H1 (cell line): ENCODE measurements at places on chromosomes 2 and 18.

GRCh38 chr18:22001912-22002487 lies 167.4 kb upstream of the GATA6 start:
- no peak for DNase-seq

GRCh38 chr2:31813016-31813415 lies 197.8 kb downstream of the MEMO1 start:
- no peak for DNase-seq

- no peak for DNase-seq
These were observed 230.9 kb upstream of the ZSWIM2 start for GRCh38 chr2:187079901-187080300.

GRCh38 chr18:44143072-44143471 lies 537.6 kb upstream of the SETBP1 start:
- DNase-seq, result no peak

- no peak for DNase-seq
These were observed 543 bp upstream of the MARCHF4 start for GRCh38 chr2:216372761-216373291.

DNA sequence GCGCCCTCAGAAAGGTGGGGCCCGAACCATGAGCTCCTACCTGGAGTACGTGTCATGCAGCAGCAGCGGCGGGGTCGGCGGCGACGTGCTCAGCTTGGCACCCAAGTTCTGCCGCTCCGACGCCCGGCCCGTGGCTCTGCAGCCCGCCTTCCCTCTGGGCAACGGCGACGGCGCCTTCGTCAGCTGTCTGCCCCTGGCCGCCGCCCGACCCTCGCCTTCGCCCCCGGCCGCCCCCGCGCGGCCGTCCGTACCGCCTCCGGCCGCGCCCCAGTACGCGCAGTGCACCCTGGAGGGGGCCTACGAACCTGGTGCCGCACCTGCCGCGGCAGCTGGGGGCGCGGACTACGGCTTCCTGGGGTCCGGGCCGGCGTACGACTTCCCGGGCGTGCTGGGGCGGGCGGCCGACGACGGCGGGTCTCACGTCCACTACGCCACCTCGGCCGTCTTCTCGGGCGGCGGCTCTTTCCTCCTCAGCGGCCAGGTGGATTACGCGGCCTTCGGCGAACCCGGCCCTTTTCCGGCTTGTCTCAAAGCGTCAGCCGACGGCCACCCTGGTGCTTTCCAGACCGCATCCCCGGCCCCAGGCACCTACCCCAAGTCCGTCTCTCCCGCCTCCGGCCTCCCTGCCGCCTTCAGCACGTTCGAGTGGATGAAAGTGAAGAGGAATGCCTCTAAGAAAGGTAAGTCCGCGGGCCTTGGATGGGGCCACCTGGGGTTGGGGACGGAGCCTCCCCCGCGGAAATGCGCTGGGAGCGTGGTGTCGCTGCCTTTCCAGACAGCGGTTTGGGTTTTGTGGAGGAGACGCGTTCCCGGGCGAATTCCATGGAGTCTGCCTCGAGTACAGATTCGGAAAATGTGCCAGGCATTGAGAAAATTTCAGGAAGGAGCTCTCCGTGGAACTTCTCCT lies 559 bp downstream of the HOXD1 start:
- peak; percentile 71 for DNase-seq

- no peak for DNase-seq
These were observed 502 bp downstream of the TUBB6 start for GRCh38 chr18:12308386-12309100.

GRCh38 chr18:73900106-73900835 lies 247.4 kb downstream of the FBXO15 start:
- no peak for DNase-seq

- no peak for DNase-seq
These were observed 36.3 kb downstream of the FBXO11 start for GRCh38 chr2:47869859-47870595.

DNA sequence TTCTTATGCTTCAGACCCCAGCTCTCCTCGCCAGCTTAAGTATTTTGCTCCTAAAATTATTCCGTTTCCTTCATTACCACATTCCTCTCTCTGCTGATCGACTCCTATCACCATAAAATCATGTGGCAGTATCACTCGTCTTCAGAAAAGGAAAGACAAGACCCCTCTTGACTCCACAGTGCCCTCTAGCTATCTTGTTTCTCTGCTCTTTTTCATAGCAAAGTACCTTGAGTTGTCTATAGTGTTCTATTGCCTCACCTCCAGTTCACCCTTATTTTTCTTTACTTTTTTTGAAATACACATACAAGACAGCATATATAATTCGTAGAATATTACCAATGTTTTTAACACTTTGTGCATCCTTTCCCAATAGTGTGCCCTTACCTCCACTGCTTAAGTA lies 273.2 kb upstream of the SIX3 start:
- DNase-seq, result no peak

GRCh38 chr18:59923539-59924196 lies 23.9 kb downstream of the PMAIP1 start:
- DNase-seq, result no peak

DNA sequence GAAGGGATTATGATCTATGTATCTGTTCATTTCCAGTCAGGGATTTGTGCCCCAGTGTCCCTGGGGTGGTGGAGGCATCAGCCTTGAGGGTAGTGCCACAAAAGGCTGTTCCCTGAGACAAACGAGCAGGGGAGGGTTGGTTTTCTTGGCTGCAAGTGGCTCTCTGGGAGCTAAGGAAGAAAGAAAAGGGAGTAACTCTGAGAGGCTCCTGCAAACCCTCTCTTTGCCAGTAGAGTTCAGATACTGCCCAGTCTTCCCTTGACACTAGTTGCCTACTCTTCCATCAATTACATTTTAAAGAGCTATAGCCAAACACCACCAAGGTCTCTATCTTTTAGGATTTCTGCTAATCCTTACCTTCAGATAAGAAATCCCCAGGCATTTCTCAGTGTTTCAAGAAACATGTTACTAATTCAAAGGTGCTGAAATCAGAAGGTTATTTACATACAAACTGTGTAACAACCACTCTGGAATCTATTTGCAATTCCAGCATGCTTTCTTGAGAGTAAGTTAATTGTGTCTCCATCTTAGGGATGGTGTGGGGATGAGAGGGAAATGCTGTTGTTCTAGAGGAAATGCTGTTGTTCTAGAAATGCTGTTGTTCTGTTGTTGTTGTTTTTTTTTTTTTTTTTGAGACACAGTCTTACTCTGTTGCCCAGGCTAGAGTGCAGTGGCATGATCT lies 18.7 kb upstream of the KCTD1 start:
- DNase-seq, result no peak

DNA sequence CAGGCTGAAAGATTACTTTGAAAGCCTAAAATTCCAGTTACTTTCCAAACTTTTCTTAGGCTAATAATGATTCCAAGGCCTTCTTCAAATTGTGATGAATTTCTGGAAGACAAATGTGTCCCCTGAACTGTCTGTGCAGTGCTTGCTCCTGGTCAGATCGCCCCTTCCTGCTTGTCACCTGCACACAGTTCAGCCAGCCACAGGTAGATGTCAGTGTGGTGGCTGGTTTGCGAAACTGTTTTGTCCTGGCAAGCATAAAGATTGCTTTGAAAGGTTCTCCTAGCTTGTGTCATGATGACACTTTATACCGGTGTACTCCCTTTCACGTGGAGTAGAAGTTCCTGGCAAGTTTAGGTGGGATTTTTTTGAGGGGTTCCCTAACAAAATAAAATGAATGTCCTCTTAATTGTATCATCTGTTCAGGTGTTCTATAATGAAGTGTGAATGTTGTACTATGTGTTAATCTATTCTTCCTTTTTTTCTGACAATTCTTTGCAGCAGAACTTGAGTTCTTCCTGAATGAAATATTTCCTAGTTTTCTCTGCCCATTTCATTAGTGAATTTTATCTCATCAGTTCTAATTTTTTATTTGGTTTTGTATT lies 298.8 kb downstream of the ZNF407 start:
- peak; percentile 48 for DNase-seq

GRCh38 chr2:86134709-86135108 lies 28.7 kb downstream of the PTCD3 start:
- no peak for DNase-seq

- no peak for DNase-seq
These were observed 116.7 kb downstream of the PRKCE start for GRCh38 chr2:45768208-45768607.

- DNase-seq, result no peak
These were observed 3.5 kb downstream of the NBEAL1 start for GRCh38 chr2:203018181-203018580.

- no peak for DNase-seq
These were observed 413.6 kb upstream of the SALL3 start for GRCh38 chr18:78566065-78566464.

- no peak for DNase-seq
These were observed 144.1 kb downstream of the AGAP1 start for GRCh38 chr2:235637896-235638295.

DNA sequence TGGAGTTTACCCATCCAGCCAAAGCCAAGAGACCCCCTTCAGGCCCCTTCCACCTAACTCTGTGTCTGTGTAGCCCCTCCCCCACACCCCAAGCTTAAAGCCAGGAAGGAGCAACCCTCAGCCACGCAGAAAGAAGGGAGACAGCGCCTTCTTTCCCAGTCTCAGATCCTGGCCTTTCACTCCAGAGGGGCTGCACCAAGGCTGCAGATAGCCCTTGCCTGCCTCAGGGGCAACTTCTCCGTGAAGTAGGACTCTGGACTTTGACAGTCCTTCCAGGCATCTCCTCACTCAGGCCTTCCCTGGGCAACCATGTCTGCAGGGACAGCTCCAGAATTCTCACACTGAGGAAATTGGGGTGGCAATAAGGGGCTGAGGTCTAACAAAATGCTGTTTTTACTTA lies 26.9 kb upstream of the EN1 start:
- DNase-seq, result no peak

DNA sequence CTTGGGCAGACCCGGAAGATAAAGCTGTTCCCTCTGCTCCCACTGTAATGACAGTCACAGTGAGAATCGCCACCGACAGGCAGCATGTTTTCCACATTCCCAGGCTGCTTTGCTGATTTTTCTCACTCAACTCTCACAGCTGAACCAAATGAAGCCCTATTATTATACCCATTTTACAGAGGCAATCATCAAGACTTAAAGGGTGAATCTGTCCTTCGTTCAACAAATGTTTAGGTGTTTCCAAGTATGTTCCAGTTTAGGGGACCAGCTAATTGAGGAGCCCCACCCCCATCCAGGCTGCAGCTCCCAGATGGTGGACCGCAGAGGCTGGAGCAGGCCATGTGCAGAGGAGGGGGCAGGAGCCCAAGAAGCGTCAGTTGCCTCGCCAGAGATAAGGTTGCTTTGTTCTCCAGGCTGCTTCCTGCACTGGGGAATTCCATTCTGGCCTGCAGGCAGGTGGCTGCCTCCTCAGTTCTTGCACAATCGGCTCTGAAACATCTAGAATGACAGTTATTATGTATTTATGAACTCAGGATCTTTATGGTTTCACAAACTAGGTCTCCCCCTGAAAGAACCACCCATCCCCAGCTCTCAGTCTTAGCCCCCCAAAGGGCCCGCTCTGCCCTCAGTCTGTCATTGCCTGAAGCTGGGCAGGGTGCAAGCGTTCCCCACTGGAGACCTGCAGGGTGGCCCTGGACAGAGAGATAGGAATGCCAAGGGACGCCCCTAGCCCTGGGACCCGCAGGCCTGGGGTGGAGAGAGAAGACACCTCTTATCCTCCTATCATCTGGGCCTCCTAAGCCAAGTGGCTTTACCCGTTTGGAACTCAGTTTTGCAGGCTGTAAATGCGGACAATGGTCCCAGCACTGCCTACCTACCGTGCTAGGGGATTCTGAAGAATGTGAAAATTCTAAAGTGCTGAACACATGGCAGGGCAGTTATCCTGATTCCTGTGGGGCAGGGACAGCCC lies 49.1 kb upstream of the MYCN start:
- DNase-seq, result no peak

DNA sequence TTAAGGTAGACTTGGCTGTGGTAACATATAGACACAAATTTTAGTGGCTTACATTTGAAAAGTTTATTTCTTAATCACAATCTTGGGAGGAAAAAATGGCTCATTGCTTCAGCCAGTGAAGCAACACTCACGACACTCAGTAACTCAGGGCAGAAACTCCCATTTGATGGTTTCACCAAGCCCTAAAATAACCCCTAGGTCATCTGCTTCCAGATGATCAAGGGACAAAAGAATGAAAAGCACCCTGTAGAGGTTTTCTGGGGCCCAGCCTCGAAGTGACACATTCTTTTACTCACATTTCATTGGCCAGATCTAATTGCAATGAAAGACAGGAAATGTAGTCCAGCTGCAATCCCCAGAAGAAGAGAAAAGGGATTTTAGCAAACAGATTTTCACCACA lies 275.9 kb downstream of the TMX3 start:
- no peak for DNase-seq

GRCh38 chr18:53937037-53937436 lies 287.4 kb downstream of the MBD2 start:
- DNase-seq, result no peak

DNA sequence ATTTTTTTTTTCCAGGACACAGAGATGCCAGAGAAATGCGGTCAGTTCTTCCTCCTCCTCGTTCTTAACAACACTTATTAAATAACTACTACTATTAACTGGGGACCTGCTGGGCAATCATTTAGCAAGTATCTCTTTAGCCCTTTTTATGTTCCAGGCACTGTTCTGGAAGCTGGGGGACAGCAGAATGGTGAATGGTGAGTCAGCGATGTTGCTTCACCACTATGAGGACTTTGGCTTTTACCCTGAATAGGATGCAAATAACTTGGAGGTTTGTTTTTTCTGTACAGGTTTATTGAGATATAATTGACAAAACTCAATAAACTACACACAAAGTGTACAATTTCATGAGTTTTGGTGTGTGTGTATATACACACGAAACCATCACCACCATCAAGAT lies 179.9 kb upstream of the MSH6 start:
- DNase-seq, result no peak

GRCh38 chr2:171404261-171404660 lies 29.5 kb downstream of the METTL8 start:
- no peak for DNase-seq

- DNase-seq, result no peak
These were observed 81.9 kb downstream of the TGOLN2 start for GRCh38 chr2:85245891-85246290.

GRCh38 chr18:48007955-48008701 lies 77.7 kb upstream of the SMAD2 start:
- DNase-seq, result peak; percentile 88

GRCh38 chr2:161131074-161131680 lies 29.1 kb upstream of the TANK start:
- DNase-seq, result no peak

- DNase-seq, result no peak
These were observed 55.2 kb downstream of the CCDC88A start for GRCh38 chr2:55364189-55365055.

DNA sequence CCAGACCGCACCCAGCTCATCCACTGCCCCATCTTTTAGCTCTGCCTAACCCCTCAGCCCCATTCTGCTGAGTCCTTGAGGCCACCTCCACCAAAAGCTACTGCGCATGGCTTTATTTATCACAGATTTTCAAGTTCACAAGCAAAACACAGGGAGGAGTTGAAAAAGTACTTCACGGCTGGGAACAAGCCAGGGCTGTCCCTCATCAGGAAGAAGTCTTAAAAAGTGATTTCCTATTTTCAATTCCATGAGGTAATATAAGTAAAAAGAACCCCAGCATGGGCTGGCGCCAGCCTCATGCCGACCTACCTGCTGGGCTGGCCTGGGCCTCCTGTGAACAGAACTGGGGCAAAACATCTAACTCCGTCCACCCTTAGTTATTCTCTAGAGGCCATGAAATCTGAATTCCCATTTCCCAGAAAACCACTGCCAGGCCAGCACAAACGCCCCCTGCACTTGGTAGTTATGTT lies 69.0 kb downstream of the POLR1A start:
- no peak for DNase-seq
